ENCODE measurements at places on chromosomes 7 and 10.

DNA sequence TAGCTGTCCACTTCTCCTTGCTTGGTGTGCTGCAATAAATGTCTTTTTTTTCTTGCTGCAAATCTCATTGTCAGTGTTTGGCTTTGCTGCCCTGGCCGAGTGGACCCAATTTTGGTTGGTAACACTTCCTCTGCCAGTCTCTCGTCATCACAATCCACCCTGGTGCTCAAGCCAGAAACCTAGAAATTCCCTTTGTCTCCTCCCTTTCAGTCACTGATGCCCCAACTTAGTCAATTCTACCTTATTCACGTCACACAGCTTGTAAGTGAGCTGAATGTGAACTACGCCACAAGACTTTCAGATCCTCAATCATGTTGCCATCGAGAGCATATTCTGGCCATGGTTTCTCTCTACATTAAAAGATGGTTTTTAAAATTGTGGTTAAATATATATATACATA lies 13.0 kb upstream of the FRA10AC1 start:
- no peak for DNase-seq

DNA sequence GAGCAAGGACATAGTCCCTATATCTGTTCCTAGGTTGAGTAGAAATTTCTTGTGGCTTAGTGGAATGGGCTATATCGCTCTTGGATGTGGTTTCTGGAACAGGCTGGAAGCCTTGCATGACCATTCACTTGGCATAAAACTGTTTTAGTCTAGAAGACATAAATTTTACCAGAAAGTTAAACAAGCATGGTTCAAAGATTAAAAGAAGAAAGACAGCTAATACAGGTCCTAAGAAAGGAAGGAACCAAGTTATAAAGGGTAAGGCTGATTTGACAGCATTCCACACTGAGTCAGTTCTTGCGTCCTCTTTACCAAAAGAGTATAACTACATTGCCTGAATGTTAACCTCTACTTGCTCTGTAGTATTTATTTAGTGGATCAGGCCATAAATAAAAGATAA lies 724.2 kb downstream of the SORCS1 start:
- no peak for DNase-seq

GRCh38 chr10:43118631-43119415 lies 19.4 kb upstream of the CSGALNACT2 start:
- DNase-seq, result no peak

DNA sequence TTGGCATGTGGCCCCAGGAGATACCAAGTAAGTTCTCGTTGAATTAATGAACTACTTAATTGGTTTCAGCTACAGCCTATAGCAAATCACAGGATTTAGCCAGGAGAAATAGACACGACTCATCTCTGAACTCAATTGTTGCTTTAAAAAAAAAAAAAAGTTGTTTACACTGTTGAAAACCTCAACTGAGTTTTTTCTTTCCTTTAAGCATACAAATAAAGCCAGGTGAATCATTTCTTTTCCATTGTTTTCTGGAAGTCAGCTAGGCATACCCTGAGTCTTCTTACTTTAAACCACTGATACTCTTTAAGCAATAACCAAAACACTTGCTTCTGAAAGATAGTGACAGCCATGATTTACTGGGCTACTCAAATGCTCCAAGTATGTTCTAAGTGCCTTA lies 755 bp downstream of the FRMPD2 start:
- no peak for DNase-seq

GRCh38 chr7:45240273-45240771 lies 82.7 kb downstream of the RAMP3 start:
- no peak for DNase-seq

DNA sequence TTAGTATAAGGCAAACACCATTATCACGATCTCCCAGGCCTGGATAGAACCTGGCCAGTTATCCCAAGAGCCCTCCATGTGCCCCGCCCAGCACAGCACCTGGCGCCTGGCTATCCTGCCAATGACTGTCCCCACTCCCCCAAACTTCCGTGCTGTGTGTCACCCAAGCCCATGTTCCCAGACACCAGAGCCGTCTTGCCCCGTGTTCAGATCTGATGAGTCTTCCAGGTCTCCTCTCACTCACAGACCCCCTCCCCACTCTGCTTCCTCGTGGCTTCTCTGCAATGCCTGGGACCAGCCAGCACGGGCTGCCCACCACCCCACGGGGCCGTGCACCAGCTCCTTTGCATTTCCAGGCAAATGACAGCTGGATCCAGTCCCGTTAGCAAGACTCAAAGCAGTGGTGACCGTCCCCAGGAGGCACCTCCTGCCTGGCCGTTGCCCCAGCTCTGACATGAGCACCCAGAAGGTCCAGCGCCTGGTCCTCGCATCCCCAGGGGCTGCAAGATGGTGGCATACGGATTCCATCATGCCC lies 43.8 kb upstream of the INPP5A start:
- no peak for DNase-seq

DNA sequence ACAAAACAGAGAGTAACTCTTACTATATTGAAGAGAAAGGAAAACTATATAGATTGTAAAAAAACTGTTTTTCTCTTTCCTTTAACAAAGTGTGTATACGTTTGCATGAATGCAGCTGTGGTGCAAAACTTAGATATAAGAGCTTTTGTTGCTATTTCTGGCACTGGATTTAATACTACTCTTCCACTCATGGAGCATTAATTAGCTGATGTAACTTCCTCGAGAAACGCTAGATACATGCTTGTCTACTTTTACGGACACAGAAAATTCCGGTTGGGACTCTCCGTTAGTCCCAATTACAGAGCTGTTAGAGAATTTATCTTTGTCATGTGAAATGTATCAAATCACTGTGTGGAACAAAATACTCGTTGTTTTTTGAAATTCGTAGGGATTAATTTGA lies 135.5 kb downstream of the ZNF22 start:
- no peak for DNase-seq
